ENCODE measurements at places on chromosomes 11 and 22. TPM values are rescaled to one million over a fixed set of nuclear protein-coding genes. Genes with fewer than 3 reads are reported as not detected.

Gene SLC25A18
- 0.94 TPM for polyA plus RNA-seq

Gene GLYAT
- not detected for polyA plus RNA-seq

Gene WT1
- not detected for polyA plus RNA-seq

Gene NFAM1
- 1.0 TPM for polyA plus RNA-seq

Gene CDKN1C
- polyA plus RNA-seq, result 185 TPM

Gene IFITM10
- polyA plus RNA-seq, result 0.21 TPM

Gene TENM4
- polyA plus RNA-seq, result 10.3 TPM

Gene MMP27
- 0.77 TPM for polyA plus RNA-seq

Gene OR5B21
- polyA plus RNA-seq, result not detected

Gene ZDHHC8
- polyA plus RNA-seq, result 49.8 TPM

Gene PGA5
- polyA plus RNA-seq, result 1.2 TPM

Gene SAAL1
- polyA plus RNA-seq, result 18.6 TPM

Gene TRIM48
- not detected for polyA plus RNA-seq

Gene RAB38
- 0.98 TPM for polyA plus RNA-seq

Gene ZNF280B
- polyA plus RNA-seq, result 4.5 TPM

Gene SLC22A12
- polyA plus RNA-seq, result not detected

Gene OR4A16
- polyA plus RNA-seq, result not detected

Gene RAB3IL1
- 35.4 TPM for polyA plus RNA-seq

Gene OR52H1
- polyA plus RNA-seq, result not detected

Gene SCGB2A2
- not detected for polyA plus RNA-seq

Gene QSER1
- 21.9 TPM for polyA plus RNA-seq

Gene HARBI1
- 2.6 TPM for polyA plus RNA-seq

Gene TMPRSS4
- polyA plus RNA-seq, result 0.59 TPM

Gene ANKK1
- not detected for polyA plus RNA-seq

Gene CSF2RB
- 2.7 TPM for polyA plus RNA-seq

Gene CBLIF
- not detected for polyA plus RNA-seq

Gene MMP8
- polyA plus RNA-seq, result 0.20 TPM

Gene INS
- polyA plus RNA-seq, result not detected

Gene APOL6
- 2.0 TPM for polyA plus RNA-seq

Gene TBX1
- polyA plus RNA-seq, result 50.3 TPM

Gene TRIM77
- not detected for polyA plus RNA-seq

Gene TREH
- polyA plus RNA-seq, result 0.16 TPM

Gene C11orf91
- not detected for polyA plus RNA-seq

Gene CREB3L1
- 43.8 TPM for polyA plus RNA-seq

Gene MUC5AC
- polyA plus RNA-seq, result not detected

Gene APLNR
- 93.8 TPM for polyA plus RNA-seq

Gene MOGAT2
- polyA plus RNA-seq, result not detected

Gene CECR2
- 15.8 TPM for polyA plus RNA-seq

Gene PLAAT2
- not detected for polyA plus RNA-seq

Data from muscle of leg (tissue), 16 donors.